ENCODE measurements at places on chromosomes 6 and 20.

- DNase-seq, result no peak
Measured at GRCh38 chr6:1908784-1909183, 299.1 kb downstream of the FOXC1 start.

- DNase-seq, result peak; percentile 86
Measured at GRCh38 chr6:17086469-17086868, 15.4 kb upstream of the STMND1 start.

- DNase-seq, result no peak
Measured at GRCh38 chr20:20778676-20779075, 66.2 kb upstream of the RALGAPA2 start.

GRCh38 chr20:57478176-57478575, 46.8 kb downstream of the CTCFL start:
- no peak for DNase-seq

- peak; percentile 45 for DNase-seq
Measured at GRCh38 chr20:58868795-58869194, 16.3 kb downstream of the GNAS start.

GRCh38 chr6:163955756-163956155, 541.2 kb downstream of the QKI start:
- DNase-seq, result no peak

DNA sequence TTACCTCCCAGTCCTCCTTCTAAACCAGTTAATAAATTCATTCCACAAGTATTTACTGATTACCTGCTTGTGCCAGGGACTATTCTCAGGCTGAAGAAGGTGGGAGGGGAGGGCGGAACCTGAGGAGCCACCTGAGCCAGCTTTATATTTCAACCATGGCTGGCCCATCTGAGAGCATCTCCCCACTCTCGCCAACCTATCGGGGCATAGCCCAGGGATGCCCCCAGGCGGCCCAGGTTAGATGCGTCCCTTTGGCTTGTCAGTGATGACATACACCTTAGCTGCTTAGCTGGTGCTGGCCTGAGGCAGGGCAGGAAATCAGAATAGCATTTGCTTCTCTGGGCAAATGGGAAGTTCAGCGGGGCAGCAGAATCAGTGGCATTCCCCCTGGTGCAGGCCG, 4.9 kb upstream of the AAR2 start:
- no peak for DNase-seq

GRCh38 chr6:138115877-138116660, 8.8 kb upstream of the PERP start:
- DNase-seq, result peak; percentile 74

GRCh38 chr6:27851440-27851839, 60.8 kb downstream of the OR2B2 start:
- DNase-seq, result no peak

- no peak for DNase-seq
Measured at GRCh38 chr6:127506894-127507293, 12.2 kb downstream of the MTCL3 start.

DNA sequence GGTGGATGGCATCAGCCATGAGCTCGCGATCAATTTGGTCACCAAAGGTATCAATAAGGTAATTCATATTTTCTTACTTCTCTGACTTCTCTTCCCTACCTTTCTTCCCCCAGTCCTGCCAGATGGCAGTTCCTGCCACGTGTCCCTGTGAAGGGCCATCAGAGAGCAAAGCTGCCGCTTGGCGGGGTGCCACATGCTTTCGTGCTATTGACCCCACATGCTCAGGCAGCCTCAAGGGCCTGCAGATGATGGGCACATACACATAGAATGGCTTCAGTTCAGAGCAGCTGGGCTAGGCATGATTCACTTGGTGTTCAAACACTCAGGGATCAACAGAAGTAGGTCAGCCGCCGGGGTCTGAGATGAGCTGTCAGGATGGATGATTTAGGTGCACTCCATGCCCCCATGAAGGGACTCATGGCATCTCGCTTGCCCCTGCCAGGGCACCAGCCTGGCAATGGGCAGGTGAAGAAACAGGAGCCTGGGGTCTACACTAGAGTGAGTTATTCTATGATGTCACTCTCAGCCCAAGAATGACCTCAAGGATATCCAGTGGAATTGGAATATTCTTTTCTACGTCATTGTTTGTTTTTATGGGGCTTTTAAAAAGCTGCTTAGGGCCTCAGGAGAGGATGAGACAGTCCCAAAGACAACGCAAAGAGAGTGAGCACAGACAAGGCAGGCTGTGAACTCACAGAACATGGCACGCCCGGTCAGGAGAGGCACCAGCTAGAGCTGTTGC, 25.5 kb downstream of the BANF2 start:
- DNase-seq, result peak; percentile 48

GRCh38 chr6:37943436-37944058, 124.0 kb downstream of the ZFAND3 start:
- DNase-seq, result no peak

GRCh38 chr6:13485923-13486562, 1.4 kb downstream of the GFOD1 start:
- DNase-seq, result peak; percentile 49

- DNase-seq, result no peak
Measured at GRCh38 chr20:35023624-35024023, 68.0 kb downstream of the MYH7B start.

All from NCI-H446 (cell line).